ENCODE measurements at places on chromosomes 5 and 9.

GRCh38 chr5:78797936-78798672, 149.5 kb upstream of the LHFPL2 start:
- DNase-seq, result no peak

DNA sequence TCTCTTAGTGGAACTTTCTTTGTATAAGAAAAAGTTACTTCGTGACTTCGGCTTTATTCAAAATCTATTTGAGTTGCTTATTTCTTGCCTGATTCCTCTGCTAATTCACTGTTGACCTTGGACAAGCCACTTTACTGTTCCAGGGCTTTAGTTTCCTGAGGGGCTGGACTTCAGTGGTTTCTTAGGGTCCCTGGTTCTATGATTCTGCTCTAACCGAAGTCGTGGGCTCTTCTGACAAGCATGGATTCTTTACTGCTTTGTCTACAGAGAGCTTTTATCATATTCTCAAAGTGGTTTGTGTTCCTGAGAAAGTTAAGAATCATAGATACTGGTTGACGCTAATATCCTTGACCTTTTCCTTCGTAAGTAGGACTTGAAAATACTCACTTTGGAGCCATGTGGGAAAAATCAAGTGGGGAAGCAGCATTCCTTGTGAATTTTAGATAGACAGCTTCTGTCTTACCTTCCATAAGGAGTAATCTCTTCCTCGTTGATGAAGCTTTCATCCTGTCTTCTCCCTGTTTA, 21.1 kb downstream of the EXOSC2 start:
- DNase-seq, result no peak

DNA sequence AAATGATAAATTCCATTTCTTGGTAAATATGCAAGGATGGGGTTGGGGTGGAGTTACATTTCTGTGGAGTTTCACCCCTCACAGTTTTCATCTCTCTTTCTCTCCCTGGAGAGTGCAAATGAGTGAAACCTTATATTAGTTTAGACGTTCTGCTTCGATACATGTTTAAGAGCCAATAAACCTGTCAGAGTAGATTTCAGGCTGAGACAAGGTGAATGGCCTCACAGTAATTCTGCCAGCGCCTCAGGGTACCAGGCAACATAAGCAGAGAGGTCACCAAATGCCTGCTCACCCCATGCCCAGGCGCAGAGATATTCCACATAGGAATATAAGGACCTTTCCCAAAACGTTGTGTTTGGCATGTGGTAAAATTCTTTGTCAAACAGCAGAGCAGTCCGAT, 154.9 kb upstream of the VLDLR start:
- no peak for DNase-seq

DNA sequence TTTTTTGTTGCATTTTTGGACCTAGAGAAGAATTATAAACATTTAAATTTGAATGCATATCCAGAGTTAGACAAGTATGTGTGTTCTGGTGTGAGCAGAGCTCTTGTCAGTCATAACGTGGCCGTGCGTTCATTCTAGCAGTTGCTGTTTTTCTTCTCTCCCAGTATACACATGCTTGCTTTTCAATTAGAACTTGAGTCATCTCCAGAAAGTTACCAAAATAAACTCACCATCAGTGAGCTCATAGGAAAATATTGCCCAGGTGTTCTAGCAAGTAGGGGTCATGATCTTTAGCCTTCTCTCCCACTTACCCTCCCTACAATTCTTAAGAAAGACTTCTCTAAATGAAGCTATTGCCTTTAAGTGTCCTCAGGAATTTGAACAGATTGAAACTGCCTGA, 247.5 kb upstream of the TUT7 start:
- DNase-seq, result no peak

DNA sequence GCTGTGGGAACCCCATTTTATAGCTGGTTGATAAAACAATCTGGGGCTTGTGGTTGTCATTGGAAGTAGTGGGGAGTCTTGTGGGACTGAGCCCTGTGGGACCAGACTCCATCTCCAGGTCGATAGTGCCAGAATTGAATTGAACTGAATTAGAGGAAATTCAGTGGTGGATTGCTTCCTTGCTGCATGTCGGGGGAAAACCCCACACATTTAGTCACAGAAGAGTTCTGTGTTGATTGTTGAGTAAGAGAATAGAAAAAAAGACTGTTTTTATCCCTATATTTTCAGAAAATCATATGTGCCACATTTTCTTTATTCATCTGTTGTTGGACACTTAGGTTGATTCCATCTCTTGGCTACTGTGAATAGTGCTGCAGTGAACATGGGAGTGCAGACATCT, 209.7 kb downstream of the ARHGEF28 start:
- no peak for DNase-seq

DNA sequence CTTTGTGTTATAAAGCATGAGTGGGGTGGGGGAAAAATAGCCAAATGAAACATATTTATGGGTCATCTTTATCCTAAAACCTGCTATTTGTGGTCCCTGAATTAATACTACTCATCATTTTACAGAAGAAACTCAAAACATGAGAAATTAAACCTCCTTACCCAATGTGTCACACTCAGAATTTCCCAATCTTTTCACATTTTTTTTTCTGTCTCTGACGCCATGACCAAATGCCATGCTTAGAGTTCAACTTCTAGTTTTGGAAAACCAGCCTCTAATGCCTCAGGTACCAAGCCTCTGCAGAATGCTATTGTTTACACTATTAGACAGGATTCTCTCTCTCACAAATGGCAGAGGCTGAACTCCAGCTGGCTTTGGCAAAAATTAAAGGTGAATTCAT, 505.5 kb upstream of the WWC1 start:
- no peak for DNase-seq

GRCh38 chr9:92385477-92385876, 18.9 kb downstream of the OGN start:
- DNase-seq, result no peak

DNA sequence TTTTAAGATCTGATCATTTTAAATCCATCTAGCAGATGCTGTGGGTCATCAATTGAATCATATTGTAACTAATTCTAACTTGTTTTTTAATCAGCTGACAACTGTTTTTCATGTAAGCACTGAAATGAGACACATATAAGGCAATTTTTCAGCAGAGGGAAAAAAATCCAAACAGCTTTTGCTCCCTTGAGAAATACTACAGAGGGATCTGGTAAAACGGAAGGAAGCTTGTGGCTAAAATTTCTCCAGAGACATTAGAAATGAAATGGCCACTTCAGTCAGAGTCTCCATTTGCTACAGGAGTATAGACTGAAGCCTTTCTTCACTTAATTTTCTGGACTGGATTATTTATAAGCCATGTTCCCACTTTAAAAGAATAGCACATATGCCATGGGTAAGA, 385.9 kb downstream of the MAN2A1 start:
- no peak for DNase-seq

DNA sequence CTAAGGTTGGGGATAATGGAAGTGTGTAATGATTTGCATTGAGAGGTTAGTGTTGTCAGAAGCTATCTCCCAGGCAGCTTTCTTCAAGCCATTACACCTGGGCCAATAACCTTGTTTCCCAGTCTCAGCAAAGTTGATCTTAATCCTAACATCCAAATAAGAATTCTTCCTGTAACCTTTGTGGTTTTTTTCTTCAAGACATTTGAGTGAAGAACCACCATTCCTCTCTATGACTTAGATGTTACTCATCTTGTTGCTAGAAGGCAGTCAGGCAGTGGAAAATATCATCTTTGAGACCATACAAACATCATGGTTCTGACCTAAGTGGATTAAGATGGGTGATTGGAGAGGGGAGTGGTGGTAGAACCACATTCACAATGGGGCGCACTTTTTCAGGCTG, 103.5 kb downstream of the NDUFAF2 start:
- DNase-seq, result no peak

DNA sequence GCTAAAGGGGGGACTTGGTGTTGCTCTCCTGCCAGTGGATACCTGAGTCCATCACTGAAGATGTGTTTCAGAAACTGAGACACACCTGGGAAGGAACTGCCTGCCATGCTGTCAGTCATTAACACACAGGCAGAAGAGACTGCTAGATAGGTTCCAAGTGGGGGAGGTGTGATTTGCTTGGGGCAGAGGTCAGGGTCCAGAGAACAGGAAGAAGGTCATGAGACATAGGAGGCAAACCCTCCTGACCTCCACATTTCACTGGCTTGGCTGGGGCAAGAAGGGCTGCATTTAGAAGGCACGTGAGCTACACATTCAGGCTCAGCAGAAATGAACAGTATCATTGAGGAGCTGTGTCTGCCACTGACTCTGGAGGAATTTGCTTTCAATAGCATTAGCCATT, 215.8 kb downstream of the HSPA4 start:
- DNase-seq, result no peak

- DNase-seq, result no peak
Observed at GRCh38 chr9:133342570-133342969, 5.4 kb downstream of the MED22 start.

- DNase-seq, result no peak
Observed at GRCh38 chr9:78438211-78438610, 141.3 kb downstream of the PSAT1 start.

DNA sequence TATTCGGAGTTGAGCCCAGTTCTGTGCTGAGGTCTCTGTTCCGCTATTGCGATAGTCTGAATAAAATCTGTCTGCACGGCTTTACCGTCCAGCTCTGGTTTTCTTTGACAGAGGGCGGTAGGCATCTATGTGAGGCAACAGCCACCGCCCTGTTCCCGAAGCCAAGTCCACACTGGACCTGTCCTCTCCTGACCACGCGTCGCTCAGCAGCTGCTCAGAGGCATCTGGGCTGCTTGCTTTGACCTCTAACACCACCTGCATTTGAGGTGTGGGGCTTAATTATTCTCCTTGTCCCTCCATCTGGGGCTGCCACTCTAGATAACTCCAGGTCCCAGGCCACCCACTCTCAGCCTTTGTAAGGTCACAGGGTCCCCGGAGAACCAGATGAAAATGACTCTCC, 168.4 kb upstream of the SMIM23 start:
- DNase-seq, result no peak

DNA sequence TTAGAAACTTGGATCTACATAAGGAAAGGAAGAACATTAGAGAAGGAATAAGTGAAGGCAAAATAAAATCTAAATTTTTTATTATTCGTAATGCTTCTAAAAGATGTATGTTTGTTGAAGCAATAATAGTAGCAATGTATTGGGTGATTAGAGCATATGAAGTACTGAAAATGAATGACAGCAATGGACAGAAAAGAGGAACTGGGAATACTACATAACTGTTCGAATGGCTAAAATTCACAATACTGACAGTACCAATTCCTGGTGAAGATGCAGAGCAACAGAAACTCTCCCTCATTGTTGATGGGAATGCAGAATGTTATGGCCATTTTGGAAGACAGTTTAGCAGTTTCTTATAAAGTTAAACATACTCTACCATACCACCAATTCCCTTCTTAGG, 177.3 kb upstream of the SPEF2 start:
- DNase-seq, result no peak

- DNase-seq, result no peak
Observed at GRCh38 chr5:160155017-160155750, 35.9 kb upstream of the PWWP2A start.

DNA sequence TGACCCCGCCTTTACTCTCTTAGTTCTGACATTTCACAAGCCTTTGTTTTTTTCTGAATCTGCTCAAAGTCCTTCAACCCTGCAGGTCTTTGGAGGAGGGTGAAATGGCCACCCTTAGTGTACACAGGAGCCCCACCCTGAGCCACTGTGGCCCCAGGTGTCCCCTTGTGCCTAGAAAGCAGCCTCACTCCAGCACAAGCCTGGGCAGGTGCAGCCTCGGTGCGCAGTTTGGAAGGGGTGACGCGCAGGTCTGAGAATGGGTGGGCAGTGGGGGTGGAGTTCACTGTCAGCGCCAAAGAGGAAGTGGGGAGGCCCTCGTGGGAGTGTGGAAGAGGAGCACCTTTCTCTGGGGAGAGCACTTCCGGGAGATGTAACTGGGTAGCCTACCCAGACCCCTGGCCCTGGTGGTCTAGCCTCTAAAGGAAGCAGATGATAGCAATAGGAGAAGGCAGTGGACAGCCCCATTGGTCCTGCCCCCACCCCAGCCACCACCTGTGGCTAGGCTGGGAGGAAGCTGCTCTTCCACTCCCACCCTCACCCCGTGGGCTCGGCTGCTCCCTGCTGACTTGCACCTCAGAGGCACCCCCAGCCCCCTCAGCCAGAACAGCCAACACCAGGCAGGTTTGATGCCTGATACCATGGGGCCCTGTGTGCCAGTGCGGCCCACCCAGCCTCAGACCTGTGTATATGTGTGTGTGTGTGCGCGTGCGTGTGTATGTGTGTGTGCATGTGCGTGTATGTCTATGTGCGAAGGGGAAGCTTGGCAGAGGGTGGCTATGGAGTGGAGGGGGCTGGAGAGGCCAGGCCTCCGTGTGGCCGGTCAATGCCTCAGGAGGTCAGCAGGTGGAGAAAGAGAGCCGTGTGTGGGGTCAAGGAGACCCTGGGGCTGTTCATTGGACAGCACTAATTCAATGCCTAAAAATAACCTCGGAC, 16.8 kb upstream of the DAB2IP start:
- DNase-seq, result peak; percentile 47

DNA sequence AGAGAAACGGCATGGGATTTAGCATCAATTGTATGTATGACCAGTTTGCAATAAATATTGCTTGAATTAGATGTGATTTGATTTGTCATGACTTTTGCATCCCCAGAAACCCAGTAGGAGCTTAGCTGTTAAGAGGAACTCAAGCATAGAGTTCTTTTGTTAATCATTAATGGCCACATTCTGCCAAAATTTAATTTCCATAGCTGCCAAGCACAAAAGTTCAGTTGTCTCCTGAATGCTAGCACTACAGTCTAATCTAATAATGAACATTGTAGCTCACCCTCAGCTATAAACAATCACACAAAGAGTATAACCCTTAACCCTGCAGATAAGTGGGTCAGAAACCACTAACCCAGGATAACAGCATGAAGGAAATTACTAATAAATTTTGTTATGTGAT, 169.8 kb upstream of the GRAMD2B start:
- no peak for DNase-seq

DNA sequence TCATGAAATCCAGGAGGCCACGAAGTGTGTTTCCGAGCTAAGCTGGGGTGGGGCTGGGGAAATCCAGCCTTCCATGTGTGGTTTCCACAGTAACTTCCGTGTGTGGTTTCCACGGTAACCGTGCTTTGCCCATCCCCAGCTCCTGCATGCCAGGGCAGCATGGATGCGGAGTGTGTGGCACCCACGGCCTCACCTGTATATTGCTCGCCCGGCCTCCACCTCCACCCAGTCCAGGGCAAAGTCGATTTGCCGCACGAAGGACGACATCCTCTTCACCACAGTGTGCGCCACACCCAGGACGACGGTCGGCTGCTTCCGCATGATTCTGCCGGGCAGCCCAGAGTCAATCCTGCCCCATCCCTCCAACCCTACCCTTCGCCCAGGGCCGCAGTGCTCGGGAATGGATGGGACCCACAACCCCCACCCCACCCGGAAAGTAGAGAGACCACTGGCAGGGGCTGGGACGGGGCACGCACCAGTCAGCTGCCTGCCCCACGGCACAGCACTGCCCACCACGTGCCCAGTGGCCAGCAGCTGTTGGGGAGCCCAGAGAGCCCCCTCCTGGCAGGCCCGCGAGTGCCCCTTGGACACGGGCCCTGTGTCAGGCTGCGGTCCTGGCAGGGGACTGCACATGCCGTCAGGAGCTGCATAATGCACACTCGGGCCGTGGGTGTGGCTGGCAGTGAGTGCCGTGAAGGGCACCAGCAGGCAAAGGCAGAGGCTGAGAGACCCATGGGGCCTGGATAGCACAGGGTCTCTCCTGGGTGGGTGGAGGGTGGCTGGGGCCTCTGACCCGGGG, 39.0 kb upstream of the NSMF start:
- DNase-seq, result no peak

Data from left ventricle myocardium superior (tissue), 1 donor.